ENCODE measurements at places on chromosomes 1 and 21.

DNA sequence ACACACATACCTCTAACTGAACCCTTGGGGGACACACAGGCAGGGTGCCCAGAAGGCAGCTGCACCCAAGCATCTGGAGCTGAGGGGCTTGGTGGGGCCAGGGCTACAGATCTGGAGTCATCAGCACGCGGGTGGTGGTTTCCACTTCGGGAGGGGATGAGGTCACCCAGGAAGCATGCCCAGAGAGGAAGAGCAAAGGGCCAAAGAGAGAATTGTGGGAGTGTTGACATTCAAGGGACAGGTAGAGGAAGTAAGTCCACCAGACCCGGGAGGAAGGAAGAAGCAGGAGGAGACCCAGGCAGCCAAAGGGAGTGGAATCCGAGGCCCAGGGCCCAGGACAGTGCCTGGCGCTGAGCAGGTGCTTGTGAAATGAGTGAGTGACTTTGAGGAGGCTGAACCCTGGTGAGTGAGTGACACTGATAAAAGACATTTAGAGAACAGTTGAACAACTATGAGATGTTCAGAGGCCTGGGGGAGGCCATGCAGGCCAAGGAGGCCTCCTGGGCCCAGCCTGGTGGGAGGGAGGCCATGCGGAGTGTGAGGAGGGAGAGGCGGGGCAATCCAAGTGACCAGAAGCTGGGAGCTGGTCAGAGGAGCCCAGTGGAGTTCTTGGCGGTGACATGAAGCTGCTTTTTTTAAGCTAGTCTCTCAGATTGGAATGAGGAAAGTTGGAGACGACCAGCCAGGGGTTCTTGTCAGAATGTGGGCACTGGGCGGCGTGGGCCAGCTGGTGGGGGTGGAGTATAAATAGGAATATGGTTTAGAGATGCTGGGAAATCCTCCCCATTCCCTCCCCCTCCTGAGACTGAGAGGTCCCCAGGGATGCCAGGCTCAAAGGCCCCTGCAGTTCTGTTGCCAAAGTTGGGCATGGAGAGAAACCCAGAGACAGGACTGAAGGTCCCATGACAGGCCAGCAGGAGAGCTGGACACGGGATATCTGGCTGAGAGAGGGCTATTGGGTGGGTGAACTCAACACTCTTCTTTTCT is 7.9 kb downstream of the CDK18 start:
- DNase-seq: no peak

GRCh38 chr21:43340491-43341377 is 86.2 kb downstream of the SIK1 start:
- no peak for DNase-seq

- no peak for DNase-seq
These were observed 10.9 kb downstream of the IRF2BP2 start for GRCh38 chr1:234598974-234599616.

DNA sequence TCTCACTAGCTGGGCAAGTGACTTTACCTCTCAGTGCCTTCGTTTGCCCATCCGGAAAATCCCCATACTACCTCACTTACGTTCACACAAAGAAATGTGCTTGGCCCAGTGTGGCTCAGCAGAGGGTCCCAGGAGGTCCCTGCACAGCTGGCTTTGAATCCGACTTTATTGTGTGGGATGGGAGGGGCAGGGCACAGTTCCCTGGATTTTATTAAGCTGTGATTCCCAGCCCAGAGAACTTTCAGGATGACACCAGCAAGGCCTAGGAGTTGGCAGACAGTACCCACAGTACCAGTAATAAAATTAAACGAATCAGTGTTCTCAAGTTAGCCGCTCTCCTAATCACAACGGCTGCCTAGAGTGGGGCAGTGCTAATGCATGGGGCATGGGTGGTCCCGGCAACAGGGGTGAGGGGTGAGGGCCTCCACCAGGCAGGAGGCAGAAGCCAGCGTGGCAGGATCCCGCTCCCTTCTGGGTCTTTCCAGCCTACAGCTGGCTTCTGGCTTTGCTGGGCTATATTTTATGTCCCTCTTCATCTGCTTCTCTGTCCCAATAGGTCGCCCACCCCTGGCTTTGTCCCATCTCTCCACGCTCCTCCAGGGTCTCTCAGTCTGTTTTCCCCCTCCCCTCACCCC is 74.9 kb downstream of the VWA5B1 start:
- DNase-seq: no peak

DNA sequence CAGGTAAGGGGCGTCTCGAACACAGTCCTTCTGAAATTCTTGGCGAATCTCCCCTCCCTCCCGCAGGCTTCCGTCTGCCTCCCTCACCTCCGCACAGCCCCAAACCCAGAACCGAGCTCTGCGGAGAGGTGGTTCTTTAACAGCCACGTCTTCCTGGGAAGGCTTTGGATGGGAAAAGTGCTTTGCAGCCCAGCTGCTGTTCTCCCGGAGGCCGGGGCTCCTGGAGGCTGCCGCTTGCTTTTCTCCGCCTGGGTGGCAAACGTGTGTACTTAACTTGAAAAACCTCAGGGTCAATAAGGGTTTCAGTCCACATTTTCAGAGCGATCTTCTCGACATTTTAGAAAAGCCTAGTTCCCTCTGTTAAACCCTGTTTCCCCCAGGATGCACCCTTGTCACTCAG is 109.3 kb downstream of the PRDM16 start:
- no peak for DNase-seq

DNA sequence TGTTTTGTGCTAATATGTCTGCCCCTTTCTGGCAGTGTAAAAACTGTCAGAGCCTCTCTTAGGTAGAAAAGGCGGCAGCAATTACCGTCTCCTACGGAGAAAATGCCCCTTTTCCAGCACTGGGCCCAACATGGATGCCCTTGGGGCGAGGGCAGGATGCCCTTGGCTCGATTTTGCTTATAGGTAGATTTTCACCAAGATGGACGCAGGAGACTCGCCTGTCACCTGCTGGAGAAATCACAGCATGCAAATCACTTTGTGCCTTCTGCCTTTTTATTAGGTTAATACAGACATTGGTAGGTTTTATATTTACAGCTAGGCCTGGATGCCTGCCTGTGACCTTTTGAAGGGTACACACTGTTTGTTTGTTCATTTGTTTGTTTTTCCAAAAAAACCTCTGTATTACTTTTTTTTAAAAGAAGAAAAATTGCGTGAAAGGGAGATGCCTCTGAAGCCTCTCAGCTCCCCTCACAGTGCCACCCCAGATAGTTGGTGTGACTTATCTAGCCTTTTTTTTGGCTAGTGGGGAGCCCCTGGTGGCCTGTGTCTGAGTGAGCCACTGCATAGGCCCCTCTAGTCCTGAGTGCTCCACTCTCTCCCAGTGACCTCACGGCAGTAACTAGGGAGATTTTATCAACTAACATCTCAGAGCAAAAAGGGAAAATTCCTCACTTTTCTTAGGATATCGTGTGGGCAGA is 2.5 kb downstream of the ATP1B1 start:
- no peak for DNase-seq

GRCh38 chr1:81414488-81415015 is 386.2 kb upstream of the ADGRL2 start:
- peak; percentile 91 for DNase-seq

DNA sequence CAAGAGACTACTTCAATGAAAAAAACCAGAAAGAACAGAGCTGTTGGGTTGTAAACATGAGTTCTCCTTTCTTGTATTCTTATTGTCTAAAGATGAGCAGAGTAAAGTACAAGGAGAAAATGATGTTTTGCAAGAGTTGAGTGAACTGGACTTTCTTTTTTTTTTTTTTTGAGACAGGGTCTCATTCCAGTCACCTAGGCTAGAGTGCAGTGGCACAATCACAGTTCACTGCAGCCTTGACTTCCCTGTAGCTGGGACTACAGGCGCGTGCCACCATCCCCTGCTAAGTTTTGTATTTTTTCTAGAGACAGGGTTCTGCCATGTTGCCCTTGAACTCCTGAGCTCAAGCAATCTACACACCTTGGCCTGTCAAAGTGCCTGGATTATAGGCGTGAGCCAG is 7.1 kb upstream of the IVNS1ABP start:
- no peak for DNase-seq

DNA sequence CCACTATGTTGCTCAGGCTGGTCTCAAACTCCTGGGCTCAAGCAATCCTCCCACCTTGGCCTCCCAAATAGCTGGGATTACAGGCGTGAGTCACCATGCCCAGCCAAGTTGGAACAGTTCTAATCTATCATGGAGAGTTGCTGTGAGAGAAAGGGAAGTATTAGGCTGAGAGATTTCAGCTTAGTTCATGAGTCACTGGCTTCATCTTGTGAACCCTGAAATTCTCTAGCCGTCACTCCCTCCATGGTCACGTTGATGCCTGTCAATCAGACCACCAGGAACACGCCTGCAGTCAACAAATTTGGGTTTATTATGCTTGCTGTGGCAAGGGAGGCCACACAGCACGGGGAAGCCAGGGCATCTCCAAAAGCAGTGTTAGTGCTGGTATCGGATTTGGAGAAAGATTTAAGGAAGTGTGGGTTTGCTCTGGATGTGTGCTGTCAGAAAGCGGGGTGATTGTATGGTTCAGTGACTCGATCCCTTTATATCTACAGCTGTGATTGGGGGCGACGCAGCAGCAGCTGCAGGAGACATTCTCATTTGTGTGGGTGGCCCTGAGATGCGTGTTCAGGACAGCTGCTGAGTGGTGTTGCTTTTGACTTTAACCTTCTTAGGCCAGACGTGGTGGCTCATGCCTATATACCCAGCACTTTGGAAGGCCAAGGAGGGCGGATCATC is 18.7 kb downstream of the UQCRHL start:
- no peak for DNase-seq

- no peak for DNase-seq
These were observed 82.4 kb downstream of the RAB3GAP2 start for GRCh38 chr1:220189750-220190347.

DNA sequence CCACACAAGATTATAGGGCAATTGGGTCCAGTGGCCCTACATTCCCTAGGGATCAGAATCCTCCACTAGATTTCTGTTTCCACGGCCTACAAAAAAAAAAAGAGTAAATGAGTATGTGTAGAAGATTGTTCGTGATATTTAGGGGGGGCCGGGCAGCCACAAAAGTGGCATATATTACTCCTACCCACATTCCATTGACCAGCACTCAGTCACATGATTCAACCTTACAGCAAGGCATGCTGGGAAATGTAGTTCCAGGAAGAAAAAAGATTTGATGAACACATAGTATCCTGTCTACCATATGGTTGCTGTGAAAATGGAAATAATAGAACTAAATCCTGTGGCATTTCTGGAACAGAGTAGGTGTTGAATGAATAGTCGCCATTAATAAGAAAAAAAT is 43.4 kb upstream of the GJB5 start:
- DNase-seq: no peak

DNA sequence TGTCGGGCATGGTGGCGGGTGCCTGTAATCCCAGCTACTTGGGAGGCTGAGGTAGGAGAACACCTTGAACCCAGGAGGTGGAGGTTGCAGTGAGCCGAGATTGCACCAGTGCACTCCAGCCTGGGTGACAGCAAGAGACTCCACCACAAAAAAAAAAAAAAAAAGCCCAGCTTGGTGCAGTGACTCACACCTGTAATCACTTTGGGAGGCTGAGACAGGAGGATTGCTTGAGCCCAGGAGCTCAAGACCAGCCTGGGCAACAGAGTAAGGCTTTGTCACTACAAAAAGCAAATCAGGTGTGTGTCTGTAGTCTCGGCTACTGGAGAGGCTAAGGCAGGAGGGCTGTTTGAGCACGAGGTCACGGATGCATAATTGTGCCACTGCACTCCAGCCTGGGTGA is 5.0 kb upstream of the H6PD start:
- no peak for DNase-seq

GRCh38 chr1:35769188-35769758 is 505 bp downstream of the CLSPN start:
- peak; percentile 72 for DNase-seq

- DNase-seq: no peak
These were observed 4.3 kb downstream of the HSF2BP start for GRCh38 chr21:43654806-43655489.

GRCh38 chr1:204782118-204782700 is 88.5 kb upstream of the NFASC start:
- DNase-seq: no peak

DNA sequence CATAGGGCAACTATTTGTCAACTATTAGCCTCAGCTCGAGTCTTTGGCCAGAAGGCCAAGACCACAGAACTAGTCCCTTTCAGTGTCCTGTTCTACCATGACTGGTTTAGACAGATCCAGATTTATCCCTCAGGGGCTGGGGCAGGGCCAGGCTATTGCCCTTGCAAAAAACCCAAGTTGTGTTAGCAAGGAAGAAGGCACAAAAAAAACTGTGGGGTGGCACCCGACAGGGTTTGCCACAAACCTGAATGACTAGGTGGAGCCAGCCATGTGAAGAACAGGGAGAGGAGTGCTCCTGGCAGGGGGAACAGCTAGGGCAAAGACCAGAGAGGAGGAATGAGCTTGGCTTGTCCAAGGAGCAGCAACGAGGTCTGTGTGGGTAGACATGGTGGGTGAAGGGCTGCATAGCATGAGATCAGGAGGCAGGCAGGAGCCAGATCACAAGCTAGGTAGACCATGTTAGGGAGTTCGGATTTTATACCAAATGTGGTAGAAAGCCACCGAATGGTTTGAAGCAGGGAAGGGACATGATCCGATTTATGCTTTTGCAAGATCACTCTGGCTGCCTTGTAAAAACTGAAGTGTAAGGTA is 4.3 kb downstream of the DCST1 start:
- no peak for DNase-seq

- no peak for DNase-seq
These were observed 49.8 kb downstream of the SEC16B start for GRCh38 chr1:177920091-177920490.

GRCh38 chr21:33820798-33821197 is 94.8 kb downstream of the ATP5PO start:
- no peak for DNase-seq

DNA sequence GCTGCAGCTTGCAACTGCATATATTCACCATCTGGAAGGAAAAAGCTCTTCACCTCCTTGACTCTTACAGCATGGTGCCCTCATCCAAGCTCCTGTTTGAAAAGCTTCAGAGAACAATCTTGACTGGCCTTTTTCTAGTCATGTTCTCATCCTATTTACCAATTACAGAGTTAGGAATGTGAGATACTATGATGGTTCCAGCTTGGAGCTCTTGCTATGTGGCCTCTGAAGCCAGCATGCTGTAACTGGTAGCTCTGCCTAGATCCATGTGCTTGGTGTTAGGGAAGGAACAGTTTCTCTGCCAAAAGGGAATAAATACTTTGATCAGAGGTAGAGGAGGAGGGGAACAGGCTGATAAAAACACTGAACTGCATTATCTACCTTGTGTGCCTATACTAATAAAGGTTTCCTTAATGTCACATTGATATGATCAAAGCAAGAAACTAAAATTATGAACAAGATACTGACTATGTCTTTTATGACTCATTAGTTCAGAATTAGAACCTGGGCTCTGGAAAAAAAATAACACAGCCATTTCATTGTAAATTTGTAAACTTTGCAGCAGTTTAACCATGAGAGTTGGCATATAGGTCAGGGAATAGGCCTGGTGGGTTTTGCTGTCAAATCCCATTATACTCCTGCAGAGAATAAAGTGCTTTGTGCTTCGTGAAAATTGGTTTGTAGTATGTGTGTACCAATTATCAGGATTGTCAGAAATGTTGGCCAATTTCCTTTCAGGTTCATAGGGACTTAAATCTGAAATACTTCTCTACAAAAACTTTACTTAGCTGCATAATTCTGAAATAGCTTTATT is 92.7 kb downstream of the LEPR start:
- DNase-seq: no peak

Measured in forelimb muscle (tissue), 1 donor.